AG04450 (cell line): ENCODE measurements at places on chromosomes 3 and 15.
A peak's percentile ranks its signal among the peaks of the same experiment; 100 is the strongest.

DNA sequence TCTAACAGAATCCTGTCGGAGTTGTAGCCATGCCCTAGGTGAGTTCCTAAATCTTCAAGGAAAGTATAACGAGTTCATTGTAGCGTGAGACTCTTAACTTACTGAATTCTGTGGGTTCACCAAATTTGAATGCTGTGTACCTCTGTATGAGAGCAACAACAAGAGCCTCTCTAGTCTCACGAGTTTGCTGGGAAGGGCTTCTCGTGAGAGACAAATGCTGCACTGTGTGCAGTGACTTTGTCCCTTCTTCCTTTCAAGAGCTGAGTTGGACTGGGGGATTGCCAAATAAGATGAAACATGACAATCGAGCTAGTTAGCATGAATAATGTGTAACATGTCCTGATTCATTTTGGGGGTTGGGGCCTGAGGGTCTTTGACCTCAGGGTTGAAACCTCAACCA, 32.2 kb downstream of the KAT2B start:
- DNase-seq: no peak

GRCh38 chr3:81516042-81516441, 245.4 kb downstream of the GBE1 start:
- no peak for DNase-seq

GRCh38 chr15:92466834-92467233, 73.2 kb downstream of the ST8SIA2 start:
- no peak for DNase-seq

GRCh38 chr15:35209838-35210237, 124.7 kb upstream of the NANOGP8 start:
- no peak for DNase-seq

DNA sequence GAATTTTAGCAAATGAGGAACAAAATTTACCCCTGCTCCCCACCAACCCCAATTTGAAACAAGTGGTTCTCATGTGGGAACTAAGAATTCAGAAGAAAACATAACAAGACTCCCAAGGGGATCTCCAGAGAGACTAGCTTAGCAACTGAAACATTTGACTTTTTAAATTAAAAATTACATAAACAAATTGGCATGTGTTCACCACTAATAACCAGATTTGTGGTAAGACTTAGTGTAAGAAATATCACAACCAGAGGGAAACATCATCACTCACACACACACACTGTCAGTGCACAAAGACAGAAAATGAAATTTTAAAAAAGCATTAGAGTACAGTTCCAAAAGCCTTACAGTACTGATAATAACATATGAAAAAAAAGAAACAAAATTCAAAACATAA, 348.8 kb downstream of the CGGBP1 start:
- DNase-seq: no peak

GRCh38 chr15:35768949-35769348, 223.0 kb upstream of the DPH6 start:
- DNase-seq: no peak

- no peak for DNase-seq
Measured at GRCh38 chr15:40829115-40829514, 607 bp upstream of the PPP1R14D start.

DNA sequence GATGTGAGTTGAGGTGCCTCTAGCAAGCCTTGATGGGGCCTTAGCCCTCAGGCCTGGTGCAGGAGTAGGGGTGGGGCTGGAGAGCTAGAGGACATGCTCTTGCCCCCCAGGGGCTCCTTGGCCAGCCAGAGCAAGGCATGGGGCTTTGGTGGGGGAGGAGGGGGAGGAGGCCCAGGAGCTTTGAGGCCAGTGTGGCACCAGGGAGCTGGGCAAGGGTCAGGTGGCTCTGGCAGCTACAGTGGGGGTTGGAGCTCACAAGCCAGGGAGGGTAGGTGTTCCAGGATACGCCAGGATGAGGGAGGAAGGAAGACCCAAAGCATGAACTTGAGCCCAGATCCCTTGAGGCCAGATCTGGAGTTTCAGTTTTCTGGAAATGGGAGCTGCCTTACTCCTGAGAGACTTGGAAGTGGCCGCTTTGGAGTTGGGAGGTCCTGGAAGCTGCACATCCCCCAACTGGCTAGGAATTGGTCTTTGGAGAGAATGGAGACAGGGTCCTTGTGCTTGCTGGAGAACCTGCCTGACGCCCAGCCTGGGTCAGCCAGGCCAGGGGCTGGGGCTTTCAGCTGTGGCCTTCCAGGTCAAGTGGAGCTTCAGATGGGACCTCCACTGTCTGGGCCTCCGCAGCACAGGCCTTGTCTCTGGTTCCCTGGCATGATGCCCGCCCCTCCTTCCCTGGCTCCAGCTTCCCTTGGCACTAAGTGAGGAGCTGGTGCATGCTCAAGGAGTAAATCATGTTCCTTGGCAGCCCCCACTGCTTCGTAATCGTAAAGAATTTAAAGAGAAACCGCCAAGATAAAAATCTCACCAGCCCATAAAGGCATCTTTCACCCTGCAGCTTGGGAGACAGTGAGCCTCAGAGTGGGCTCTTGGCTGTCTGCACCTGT, 8.7 kb downstream of the SEMA3F start:
- DNase-seq: peak; percentile 76

- DNase-seq: no peak
Measured at GRCh38 chr3:117480525-117480924, 770.9 kb downstream of the TUSC7 start.

DNA sequence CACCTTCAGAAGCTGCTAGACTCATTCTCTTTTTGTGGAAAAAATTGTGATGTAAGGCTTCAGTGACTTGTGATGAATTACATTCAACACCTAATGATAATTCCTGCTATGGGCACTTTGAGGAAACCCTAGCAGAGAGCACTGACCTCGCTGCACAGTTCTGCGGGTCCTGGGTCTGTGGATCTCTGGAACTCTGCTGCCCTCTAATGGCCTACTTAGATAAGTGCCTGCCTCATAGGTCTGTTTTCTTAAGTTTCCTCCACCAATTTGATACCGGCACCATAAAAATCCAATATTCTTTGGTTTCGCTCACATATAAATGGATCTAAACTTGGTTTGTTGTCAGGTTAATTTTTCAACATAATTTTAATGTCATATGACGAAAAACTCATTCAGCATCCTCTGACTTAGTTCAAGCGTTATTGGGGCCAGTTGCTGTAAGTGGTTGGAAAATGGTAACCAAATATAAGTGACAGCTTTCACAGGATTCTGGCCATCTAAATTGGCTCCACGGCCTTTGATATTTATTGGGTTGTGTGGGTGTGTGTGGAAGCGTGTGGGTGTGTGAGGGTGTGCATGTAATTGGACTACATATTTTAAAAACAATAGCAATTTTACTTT, 10.4 kb downstream of the SLITRK3 start:
- peak; percentile 2 for DNase-seq

- DNase-seq: no peak
Measured at GRCh38 chr3:186534113-186534669, 10.0 kb downstream of the CRYGS start.

DNA sequence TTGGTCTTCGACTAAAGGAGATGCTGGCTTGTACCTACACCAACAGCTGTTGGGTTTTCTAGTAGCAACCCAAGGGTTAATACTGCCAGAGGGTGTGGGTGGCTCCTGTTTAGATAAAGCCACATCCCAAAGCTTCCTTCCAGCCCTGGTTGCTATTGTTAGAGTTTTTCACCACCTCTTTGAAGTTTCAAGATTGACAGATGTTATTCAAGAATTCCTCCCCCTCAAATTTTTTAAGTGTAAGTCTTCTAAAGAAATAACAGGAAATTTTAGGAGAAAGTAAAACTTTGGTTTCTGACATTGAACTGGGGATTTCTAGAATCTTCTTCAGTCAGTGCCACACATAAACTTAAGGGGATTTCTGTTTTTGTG, 60.9 kb downstream of the TGFBR2 start:
- DNase-seq: no peak

- no peak for DNase-seq
Measured at GRCh38 chr15:51348688-51349087, 7.2 kb downstream of the GLDN start.

GRCh38 chr15:31440754-31441311, 114.2 kb downstream of the KLF13 start:
- DNase-seq: no peak

DNA sequence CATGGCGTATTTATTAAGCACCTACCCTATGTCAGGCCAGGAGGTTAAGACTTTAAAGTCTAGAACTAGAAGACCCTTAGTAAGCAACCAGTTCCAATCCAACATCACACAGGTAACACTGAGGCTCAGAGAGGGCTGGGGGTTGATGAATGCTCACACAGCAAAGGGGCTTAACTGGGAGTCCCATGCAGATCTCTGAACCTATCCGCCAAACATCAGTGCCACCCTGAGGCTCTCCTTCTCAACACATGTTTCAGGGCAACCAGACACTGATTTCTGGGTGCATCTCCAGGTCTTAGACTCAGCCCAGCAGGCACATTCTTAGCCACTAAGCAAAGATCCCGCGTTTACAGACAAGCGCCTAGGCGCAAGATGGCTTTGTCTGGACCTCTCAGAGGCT, 92.0 kb upstream of the SLC6A11 start:
- no peak for DNase-seq

DNA sequence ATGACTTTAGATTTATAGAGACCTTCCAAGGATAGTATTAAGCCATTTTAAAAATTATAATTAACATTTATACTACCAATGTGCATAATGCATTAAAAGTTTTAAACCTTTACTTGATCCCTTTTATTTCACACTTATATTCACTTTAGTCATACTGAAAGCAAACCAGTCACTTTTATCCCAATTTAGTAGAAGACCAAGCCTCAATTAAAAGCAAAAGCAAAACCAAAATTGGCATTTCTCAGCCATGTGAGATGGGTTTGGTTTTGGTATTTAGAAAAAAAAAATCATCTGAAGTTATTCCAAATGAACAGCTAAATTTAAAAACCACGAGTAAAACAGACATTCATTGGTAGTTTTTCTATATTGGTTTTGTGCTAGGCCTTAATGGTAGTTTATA, 249.4 kb downstream of the LPP start:
- no peak for DNase-seq

DNA sequence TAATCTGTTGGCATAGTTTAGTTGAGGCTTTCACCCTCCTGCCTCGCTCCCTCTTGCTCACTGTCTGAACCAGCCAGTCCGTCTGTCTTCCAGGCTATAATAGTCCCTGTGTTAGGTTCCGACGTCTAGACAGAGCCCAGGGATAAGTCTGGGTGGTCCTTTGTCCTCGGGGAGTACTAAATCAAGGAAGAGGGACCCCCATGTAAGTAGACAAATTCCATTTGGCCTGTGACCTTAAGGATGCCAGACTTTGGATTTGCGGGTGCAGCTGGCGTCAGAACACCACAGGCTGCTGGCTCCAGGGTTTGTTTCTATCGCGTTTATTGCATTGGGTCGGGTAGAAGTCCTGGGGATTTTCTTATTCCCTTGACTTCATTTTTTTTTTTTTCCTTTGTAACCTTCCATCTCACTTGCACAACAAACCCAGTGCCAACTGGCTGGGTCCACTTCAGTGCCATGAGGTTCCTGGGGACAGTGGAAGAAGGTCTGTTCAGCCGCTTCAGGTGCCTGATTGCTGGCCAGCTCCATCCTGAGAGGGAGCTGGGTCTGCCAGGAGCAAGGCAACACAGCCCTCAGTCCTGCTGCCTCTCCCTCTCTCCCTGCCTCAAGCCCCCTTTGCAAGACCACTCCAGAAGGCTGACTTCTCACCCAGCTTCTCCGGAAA, 95.4 kb upstream of the KLHL25 start:
- DNase-seq: no peak

DNA sequence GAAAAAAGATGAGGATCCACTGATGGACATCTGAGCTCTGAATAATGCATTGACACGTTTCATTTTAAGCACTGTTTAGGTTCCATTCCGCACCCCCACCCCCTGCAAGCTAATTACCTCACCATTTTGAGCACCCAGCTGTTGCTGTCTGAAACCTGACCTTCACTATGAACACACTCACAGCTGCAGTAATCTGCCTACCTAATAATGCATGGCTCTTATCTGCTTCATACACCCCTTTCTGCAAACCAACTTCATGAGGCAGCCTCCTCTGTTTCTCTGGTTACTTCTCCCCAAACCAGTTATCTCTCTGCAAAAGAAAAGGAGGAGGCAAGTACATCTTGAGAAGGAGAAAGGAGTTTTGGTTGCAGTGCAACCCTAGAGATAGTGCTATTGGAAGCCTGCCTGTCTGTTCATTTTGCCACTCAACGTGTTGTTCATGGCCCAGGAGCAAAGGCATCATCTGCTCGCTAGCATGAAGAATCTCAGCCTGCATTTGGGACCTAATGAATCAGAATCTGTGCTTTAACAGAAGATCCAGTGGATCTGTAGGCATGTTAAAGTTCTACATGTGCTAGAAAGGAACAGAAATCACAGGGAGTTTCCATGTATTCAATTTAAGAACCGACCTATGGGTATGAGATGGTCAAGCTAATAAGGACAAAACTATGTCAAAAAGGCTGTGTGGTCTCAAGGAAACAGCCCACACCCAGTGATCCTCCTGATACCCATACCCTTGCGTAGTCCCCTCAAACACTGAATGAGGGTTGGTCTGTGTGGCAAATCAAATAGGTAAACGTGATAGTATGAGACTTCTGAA, 87.2 kb downstream of the MB21D2 start:
- DNase-seq: no peak

GRCh38 chr3:10157031-10157430, 7.7 kb upstream of the IRAK2 start:
- no peak for DNase-seq

DNA sequence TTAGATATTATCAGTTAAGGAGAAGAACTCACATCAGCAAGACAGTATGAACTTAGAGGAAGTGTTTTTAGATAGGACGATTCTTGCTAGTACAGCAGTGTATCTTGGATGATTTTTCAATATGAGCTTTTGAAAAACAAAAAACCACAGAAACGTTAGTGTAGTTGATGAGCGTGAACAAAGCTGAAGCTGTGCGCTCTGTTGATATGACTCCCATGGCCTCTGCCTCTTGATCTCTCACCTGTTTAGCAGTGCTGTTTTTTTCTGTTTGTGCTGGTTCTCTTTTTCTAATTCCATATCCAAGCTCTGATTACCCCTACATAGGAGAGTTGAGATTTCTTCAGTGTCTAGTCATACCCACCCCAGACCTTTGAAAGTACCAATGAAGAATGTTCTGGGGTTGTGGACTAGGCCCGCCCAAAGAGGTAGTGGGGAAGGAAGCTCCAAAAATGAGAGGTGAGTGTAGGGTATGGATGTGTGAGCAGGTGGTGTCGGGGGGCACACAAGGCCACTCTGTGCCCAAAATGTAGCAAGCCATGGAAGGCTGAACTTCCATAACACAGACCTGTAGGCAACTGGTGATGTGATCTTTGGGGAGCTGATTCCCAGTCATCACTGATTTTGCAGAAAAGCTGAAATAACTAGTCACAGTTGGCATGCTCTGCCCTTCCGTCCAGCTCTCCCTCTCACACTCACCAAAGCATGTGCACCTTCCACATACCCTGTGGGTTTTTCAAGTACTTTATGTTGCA, 20.0 kb upstream of the CMTM7 start:
- no peak for DNase-seq

DNA sequence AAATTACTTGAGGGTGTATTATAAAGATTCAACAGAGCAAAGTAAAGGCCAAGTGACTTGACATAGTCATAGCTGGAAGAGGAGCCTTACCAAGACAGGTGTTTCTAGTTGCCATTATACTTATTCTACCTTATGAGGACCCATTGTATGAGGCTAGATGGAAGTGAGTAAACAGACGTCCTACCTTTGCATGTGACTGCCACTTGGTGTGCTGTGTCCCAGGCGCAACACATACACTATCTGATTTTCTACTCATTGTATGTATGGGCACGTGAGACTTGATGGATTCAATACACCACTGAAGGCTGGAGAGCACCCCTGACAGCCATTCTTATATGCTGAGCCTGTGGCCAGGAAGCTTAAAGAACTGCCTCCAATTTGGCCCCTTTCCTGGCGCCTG, 40.5 kb downstream of the BOC start:
- DNase-seq: no peak

GRCh38 chr3:141740349-141740748, 2.3 kb downstream of the RNF7 start:
- no peak for DNase-seq
